HT1080 (cell line): ENCODE measurements at places on chromosomes 4 and X.

- no peak for DNase-seq
Observed at GRCh38 chrX:136797787-136798186, 17.1 kb upstream of the ARHGEF6 start.

DNA sequence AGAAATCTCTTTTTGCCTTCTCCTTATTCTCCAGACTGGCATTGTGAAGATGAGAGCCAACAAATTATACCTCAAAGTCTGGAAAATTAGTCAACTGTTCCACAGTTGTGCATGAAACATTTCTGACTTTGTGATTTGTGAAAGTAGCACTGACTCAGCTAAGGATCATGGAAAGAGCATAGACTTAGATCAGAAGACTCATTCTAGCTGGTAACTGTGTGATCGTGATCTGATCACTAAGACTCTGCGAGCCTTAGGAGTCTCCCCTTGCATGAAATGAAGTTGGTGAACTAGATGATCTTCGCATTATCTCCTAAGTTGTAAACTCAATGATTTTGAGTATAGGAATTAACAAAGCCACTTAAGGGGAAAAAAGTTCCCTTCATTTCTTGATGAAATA, 668.1 kb downstream of the RPA4 start:
- no peak for DNase-seq

GRCh38 chrX:155070663-155070974, 317 bp downstream of the CMC4 start:
- DNase-seq: no peak

GRCh38 chr4:186036976-186037581, 31.9 kb upstream of the TLR3 start:
- DNase-seq: no peak

DNA sequence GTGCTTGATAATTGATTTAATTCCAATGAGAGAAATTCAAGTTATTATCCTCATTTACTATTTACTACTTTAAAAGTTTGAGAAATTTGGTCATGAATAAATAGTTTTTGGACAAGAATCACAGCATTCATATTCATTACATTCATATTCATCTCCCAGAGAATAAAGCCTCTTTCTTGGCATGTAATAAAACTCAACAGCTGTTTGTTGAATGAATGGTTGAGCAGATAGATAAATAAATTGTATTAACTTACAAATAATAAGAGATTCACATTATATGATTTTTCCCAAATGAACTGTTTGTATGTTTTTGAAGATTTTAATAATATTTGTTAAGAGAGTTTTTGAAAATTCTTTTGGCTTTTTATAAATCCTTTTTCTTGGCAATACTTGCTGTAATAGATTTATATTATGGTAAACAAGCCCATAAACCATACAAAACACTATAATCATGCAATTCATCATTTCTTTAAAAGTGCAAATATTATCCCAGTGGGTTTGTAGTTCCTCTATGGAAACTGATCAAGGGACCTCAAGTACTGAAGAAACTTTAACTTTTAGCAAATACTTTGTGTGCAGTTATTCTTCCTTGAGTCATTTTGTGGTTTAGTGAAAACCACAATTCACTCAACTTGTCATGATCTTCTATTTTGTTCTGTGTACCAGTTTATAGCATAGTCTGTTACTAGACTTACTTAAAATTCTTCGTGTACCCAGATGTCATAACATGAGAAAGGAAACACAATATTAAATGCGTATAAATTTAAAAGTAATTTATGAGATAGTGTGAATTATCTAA, 371.8 kb downstream of the ADGRL3 start:
- peak; percentile 78 for DNase-seq

DNA sequence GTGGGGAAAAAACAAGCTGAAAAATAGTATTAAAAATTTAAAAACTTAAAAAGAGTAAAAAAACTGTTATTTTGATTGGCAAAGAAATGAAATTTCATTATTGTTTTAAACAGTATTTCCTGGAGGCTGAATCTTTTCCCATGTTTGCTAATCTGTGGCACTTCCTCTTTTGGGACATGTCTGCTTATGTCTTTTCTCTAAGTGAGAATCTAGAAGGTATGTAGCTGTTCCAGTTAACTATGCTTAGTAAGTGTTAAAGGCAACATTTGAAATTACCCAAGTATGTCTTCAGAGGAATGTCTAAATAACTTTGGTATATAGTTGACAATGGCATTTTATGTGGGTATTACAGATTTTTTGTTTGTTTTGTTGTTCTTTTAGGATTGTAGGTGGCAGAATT, 81.6 kb upstream of the TBC1D9 start:
- no peak for DNase-seq

DNA sequence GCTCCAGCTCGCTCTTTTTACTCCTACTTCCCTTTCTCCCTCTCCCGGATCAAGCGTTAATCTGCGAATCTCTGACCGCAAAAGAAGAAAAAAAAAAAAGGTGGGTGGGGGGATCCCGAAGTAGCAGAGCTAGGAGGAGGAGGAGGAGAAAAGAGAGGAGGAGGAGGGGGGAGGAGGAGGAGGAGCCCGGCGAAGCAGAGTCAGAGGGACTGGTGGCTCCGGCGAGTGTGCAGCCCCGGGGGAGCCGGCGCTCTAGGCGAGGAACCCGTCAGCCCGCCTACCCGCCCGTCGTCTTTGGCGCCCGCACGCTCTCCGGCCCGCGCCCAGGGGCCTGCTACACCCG, at the start of gene NHSL2:
Gene NHSL2, plus strand, starts transcription at position 203 of the 343 bp plus-strand sequence.
- peak; percentile 62 for DNase-seq

DNA sequence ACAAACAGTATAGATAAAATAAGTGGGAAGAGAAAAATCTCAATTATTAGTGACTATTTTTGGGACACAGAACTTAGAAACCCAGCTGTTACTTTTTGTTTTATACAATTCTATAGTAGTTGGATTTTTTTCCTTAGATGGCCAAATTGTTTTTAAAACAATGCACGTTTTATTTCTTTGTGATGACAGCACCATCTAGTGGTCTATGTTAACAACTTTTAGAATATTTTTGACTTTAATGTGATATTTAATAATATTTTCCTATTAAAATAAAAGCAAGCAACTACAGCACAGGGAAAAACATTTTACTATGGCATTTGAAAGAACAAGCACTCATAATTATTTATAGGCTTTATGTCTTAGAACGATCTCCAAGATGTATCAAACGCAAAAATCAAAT, 5.6 kb upstream of the SMIM31 start:
- DNase-seq: no peak

- DNase-seq: no peak
Observed at GRCh38 chr4:155444721-155445120, 68.0 kb upstream of the MAP9 start.

- DNase-seq: no peak
Observed at GRCh38 chrX:136291824-136292223, 8.9 kb upstream of the ADGRG4 start.

GRCh38 chr4:100497791-100498190, 20.0 kb downstream of the EMCN start:
- peak; percentile 14 for DNase-seq

- peak; percentile 18 for DNase-seq
Observed at GRCh38 chr4:69025191-69025998, 70.9 kb upstream of the UGT2B7 start.

DNA sequence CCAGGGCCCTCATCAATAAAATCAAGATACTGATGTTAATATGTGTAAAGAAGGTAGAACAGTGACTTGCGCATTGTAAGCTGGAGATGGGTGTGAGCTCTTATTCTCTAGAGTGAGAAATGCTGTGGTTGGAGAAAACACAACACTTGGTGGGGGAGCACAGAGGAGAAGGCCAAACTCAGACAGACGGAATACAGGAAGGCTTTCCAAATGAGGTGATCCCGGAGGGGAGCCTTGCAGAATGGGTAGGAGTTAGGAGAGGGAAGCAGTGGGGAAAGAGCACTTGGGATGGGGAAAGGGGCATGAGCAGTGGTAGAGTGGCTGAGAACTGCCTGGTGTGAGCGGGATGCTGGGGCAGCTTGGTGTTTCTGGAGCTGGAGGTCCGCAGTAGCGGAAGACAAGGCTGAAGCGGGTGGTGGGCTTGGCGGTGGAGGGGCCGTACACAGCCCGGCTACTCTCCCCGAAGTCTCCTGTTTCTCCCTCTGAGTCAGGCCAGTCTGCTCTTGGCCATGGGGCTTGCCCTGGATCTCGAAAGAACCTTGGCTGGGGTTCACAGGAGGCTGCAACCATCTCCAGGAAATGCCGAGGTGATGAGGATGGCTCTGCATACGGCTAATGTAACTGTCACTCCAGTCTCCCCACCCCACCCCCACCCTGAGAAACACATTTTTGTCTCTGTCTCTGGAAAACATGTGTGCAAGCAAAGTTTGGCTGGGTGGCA, 11.3 kb upstream of the PLAC1 start:
- peak; percentile 90 for DNase-seq

GRCh38 chrX:132231587-132231986, 12.3 kb upstream of the RAP2C start:
- no peak for DNase-seq

- no peak for DNase-seq
Observed at GRCh38 chr4:109764789-109765402, 35.0 kb upstream of the PLA2G12A start.

DNA sequence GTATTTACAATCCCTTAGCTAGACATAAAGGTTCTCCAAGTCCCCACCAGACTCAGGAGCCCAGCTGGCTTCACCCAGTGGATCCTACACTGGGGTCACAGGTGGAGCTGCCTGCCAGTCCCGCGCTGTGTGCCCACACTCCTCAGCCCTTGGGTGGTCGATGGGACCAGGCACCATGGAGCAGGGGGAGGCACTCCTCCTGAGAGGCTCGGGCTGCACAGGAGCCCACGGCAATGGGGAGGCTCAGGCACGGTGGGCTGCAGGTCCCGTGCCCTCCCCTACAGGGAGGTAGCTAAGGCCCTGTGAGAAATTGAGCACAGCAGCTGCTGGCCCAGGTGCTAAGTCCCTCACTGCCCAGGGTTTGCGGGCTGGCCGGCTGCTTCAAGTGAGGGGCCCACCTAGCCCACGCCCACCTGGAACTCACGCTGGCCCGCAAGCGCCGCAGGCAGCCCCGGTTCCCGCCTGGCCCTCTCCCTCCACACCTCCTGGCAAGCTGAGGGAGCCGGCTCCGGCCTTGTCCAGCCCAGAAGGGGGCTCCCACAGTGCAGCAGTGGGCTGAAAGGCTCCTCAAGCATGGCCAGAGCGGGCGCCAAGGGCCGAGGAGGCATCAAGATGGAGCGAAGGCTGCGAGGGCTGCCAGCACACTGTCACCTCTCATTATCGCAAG, 113.9 kb downstream of the PRDM5 start:
- DNase-seq: no peak
